Activated naive CD4-positive, alpha-beta T cell treated with anti-CD3 and anti-CD28 coated beads, Interleukin-2, amount 50 U/mL, for 72 hours (primary cell): ENCODE measurements at places on chromosomes 16 and 17.
A peak's percentile ranks its signal among the peaks of the same experiment; 100 is the strongest.

DNA sequence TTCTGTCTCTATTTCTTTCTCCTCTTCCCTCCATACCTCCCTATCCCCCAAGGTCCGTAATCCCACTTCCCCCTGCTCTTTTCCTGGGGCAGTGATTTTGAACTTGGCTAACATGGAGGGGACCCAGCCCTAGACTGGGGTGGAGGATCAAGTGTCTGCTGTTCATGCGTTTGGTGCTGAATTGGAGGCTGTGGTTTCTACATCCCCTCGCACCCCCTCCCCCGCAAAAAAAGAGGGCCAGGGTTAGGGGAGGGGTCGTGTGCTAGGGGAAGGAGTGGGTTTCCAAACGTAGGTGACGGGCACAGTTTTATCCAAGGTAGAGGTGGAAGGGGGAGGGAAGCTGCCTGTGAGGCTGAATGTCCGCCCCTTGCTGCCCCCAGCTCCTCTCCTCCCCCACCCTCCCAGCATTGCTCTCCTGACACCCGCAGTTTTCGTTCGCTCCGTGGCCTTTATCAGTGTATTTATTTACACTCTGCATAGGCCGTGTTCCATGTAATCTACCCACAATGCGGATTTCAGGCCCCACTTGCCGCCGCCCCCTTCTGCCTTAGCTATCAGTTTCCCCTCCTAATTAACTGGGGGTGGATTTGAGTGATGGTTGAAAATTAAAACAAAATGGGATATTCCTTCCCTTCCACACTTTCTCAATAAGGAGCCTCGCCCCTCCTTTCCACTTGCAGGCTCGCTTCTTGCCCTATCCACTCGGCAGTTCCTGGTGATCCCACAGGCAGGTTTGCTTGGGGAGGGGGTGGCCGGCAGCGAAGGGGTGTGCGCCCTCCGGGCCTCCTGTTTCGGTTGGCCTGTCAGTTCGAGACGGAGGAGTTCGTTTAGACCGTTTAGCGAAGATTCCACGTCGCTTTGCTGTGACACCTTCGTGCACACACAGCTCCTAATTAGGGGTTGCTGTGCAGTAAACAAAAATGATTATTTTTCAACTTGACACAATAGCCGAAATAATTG lies 2.0 kb downstream of the GNAO1 start:
- no peak for DNase-seq

GRCh38 chr17:69578385-69578936 lies 164.0 kb downstream of the MAP2K6 start:
- DNase-seq = no peak

DNA sequence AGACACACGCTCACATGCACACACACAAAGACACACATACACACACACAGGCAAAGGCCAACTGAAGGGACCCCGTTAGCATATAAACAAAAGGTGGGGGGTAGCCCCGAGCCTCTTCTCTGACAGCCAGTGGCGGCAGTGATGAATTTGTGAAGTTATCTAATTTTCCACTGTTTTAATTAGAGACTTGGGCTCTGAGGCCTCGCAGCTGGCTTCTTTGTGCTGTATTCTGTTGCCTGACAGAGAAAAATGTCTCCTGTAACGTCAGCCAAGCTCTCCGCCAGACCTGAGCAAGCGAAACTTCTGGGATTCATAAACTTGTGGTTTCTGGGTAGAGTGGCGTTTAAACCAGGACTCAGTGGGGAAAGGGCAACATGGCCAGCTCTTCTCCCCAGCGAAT lies 113.9 kb upstream of the FOXF1 start:
- no peak for DNase-seq

DNA sequence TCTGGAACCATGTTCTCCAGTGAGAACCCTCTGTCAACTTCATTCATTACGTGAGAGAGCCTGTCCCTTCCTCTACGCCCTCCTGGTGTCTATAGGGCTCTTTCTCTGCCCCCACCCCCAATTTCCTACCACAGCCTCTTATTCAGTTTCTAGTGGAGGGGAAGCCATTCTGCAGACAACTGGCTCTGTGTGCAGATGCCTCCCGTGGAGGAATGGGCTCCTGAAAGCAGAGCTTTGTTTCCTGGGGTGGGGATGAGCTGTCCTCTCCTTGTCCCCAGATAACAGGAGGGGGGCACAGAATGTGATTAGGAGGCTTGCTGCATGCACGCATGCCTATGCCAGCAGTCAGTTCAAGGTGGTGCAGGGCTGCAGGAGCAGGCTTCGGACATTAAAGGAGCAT lies 31.6 kb downstream of the MMP15 start:
- DNase-seq = no peak

DNA sequence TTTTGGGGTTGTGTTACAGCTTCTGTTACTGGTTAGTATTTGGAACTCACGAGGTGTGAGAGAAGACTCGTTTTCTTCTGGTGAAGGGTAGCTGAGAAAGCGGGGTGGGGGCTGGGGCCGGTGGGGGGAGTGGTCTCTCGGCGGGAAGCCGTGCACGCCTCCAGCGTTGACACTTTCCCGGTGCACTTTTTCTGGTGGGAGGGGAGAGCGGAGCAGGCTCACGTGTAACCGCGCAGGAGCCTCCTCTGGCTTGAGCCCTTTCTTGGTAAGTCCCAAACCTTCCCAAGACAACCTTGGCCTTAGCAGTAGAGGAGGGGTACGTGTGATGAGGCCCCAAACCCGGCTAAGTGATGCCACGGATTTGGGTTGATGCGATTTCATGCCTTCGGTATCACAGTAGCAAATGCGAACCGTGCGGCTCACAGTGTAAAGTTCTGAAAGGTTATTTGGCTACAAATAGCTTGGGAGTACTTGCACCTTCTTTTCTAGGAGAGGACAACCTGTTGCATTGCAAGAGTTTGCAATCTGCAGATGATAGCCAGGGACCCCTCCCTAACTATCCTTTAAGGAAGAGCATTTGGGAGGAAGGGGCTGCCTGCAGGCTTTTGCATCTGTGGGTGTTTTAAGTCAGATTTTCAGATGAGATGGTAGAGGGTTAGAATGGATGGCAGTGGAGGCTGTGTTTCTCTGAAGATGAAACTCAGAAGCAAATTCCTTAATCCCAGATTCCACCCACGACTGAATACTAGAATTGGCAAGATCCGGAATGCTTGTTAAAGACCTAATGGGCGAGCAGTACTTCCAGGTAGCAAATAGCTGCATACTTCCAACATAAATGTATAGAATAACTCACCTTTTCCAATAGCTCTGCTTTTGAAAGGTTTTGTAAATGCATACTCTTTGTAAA lies 1.5 kb downstream of the HLF start:
- no peak for DNase-seq

DNA sequence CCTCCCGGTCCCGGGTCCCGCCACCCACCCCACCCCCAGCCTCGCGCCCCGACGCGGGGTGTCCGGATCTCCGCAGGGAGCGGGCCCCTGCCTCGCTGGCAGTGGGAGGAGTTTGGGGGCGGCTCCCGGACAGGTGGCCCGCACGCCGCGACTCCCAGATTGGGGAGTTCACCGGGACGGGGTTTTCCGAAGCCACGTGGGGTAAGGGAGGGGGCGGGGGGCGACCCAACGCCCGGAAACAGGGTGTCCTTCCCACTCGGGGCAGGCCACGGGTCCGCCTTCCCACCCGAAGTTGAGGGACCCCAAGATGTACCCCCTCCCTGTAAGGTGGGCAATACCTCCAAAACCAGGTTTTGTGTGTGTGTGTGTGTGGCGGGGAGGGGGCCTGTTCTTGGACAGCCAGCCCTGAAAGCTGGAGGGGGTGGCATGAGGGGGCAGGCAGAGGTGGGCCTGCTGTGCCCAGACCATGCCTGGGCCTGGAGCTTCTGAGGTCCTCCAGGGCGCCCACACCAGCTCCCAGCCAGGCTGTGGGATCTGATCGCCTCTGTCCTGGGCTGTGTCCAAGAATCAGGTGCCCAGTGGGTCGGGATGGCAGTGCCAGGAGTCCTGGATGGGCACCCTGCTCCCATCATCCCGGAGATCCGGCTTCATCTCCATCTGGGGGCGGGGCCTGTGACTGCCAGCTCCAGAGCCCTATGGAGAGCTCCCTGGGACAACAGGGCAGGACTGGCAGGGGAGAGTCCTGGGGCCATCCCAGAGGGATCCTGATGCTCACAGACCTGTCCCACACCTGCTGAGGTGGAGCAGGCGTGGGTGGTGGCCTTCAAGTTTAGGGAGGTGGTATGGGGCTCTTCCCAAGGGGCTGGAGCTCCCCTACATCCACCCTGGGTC lies 767 bp downstream of the SYNGR2 start:
- DNase-seq = no peak

DNA sequence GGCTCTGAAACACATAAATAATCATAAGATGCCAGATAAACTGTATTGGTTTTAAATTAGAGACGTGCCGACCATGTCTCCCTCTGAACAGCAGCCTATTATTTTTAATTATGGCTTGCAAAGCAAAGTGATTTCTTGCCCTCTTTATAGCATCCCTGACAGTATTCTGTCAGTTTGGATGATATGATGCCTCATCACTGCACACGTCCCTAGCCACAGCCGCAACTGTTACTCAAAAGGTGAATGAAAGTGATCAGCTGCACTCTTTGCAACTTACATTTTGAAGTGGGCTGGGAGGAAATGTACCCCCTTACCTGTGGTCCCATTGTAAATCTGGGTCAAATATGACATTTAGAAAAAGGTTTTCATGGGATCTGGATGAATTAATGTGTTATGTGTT lies 389.9 kb downstream of the MAF start:
- DNase-seq = no peak

GRCh38 chr16:72985148-72985941 lies 62.6 kb downstream of the ZFHX3 start:
- DNase-seq = no peak

GRCh38 chr16:1997494-1998359 lies 8.0 kb downstream of the SYNGR3 start:
- DNase-seq = no peak

DNA sequence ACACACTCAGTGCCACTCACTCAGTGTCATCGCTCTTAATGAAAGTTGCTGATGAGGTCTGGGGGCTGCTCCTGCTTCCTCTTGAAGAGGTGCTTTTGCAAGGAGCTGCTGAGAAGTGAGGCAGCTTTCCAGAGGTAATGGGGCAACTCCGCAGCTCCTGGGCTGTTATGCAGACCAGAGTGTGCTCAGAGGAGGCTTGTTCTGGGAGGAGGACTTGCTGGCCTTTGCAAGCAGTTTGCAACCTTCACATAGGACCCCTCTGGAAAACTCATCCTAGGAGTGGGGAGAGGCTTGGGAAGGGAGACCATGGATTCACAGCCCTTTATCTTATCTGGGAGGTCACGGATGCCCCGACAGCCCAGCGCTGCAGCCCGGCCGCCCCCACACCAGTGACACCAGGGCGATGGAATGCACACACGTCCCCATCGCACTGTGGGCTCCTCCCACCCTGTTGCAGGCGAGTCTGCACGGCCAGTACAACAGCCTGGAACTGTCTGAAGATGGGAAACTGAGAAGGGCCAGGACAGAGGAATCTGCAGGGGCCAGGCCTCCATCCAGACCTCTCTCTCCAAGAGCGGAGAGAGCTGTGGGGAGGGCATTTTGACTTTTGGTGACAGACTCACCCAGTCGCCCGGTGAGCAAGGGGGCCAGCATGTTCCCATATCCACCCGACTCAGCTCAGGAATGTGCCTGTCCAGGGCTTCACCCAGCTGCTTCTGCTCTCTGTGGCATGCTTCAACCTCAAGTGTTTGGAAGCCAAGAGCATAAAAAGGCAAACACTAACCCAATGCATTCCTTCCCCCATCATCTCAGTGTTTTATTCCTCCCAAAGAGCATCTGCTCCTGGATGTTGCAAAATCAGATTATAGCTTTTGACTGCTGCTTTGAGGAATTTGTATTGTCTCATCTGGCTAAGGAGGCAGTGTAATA lies 78.6 kb upstream of the ZNF469 start:
- DNase-seq = no peak

- DNase-seq = no peak
Observed at GRCh38 chr16:56800355-56800754, 64.7 kb upstream of the SLC12A3 start.

GRCh38 chr16:81585785-81586184 lies 141.2 kb downstream of the CMIP start:
- DNase-seq = no peak

- DNase-seq = no peak
Observed at GRCh38 chr17:20010099-20010863, 1.1 kb downstream of the SPECC1 start.

DNA sequence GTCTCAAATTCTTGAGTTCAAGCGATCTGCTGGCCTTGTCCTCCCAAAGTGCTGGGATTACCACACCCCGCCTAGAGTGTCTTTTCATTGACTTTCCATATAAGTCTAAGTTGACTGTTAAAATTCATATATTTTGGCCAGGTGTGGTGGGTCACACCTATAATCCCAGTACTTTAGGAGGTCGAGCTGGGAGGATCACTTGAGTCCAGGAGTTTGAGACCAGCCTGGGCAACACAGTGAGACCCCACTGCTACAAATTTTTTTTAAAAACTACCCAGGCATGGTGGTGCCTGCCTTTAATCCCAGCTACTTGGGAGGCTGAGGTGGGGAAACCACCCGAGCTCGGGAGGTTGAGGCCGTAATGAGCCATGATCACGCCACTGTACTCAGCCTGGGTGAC lies 21.9 kb upstream of the MRC2 start:
- no peak for DNase-seq

DNA sequence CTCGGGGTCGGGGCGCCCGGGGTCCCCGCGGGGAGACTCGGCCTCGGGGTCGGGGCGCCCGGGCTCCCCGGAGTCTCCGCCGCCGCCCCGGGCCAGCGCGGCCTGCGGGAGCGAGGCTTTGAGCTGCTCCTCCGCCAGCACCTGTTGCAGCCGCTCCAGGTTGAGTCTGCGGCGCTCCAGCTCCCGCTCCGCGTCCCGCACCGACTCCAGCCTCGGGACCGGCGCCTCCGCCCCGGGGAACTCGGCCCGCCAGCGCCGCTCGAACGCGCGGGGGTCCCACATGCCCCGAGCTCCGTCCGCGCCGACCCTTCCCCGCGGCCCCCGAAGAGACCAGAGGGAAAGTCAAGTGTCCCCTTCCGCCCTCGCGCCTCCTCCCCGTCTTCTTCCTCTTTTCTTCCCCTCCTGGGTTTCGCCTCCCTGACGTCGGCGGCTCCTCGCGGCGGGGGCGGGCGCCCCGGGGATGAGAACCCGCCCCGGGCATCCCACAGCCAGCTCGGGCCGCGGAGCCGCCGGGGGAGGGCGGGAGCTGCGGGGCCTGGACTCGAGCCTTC lies 40.8 kb upstream of the BHLHA9 start:
- peak; percentile 42 for DNase-seq

DNA sequence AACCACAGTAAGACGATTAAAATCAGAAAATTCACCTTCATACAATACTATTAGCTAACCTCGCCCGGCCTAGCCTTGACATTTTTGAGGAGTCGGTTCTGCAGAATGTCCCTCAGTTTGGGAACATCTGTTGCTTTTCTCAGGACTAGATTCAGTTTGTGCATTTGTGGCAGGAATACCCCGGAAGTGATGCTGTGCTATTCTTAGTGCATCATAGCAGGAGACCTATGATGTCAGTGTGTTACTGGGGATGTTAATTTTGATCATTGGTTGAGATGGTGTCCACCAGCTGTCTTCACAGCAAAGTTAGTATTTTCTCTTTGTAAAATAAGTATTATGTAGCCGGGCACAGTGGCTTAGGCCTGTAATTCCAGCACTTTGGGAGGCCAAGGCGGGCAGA lies 21.5 kb upstream of the HELZ start:
- DNase-seq = no peak

GRCh38 chr17:76726776-76727718 lies at the start of gene METTL23:
Gene METTL23 (plus strand): TSS chr17:76726839. CDS start chr17:76729711, 2,872 bp downstream.
- DNase-seq = peak; percentile 93

GRCh38 chr16:89315791-89316581 lies 98.5 kb downstream of the ZNF778 start:
- peak; percentile 72 for DNase-seq

- no peak for DNase-seq
Observed at GRCh38 chr17:76593384-76593826, 7.7 kb upstream of the ST6GALNAC2 start.

- no peak for DNase-seq
Observed at GRCh38 chr17:74350486-74350885, 11.2 kb downstream of the BTBD17 start.

- no peak for DNase-seq
Observed at GRCh38 chr16:84408314-84408690, 40.0 kb downstream of the ATP2C2 start.
